ENCODE measurements at places on chromosomes 3 and 15.

DNA sequence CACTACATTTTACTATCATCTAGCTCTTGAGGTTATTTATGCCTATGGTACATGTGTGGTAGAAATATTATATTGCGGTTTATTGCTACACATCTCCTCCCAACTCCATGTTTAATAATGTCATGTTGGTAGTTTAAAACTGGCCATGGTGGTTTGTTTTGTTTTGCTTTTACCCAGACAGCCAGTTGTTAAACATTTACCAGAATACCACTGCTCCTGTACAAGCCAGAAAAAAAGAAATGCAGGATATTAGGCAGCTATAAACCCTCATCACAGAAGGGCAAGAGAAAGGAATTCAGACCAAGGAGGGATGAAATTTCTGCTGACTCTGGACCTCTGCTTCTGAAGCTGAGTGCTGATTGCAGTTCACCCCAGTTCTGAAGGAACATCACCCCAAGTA is 451.8 kb upstream of the IL12A start:
- no peak for DNase-seq

DNA sequence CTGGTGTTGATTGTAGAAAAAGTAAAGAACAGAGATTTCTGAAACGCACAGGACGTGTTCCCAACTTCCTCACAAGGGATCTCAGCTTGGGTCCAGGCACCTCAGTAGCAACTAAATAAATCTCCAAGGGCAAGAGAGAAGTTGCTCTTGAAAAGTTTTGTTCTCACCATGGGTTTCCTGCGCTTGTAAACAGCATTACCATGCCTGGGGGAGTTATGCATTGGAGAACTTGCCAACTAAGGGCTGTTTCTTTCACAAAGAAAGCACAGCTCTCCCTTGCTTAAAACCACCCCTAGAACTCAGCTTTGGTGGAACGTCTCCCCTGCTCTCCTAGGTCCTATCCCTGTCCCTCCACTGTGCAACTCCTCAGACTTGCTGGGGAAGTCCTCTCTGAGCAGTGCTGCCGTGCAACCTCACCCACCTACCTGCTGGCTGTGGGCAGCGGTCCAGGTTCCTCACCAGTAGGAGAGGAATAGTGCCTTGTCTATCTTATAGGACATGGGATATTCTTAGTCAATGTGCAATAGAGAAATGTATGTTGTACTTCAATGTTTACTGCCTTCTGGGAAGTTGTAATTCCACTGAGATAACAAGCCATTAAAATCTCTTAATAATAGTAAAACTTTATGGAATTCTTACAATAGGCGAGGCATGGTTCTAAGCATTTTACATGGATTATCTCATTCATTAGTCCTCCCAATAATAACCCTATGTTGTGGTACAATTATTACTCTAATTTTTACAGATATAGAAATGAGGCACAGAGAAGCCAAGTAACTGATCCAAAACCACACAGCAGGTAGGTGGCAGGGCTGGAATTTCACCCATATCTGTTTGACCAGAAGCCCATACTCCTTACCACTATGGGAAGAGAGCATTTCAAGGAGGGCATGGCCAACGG is 51.5 kb downstream of the UMPS start:
- DNase-seq: no peak

DNA sequence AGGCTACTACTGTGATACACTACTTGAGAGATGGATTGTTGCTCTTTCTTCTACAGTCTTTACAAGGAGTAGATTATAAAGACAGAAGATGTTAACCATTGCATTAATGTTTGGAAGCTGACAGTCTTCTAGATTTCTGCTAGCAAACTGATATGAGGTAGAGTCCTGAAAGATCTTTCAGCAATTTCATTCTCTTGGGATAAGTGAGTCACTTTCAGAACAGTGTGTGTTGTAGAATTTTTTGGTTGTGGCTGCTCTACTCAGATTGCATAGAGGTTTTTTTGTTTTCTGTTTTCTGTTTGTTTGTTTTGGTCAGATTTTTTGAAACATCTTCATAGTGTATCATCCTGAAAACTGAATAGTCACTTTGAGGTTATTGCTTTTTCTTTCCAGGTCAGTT is 17.1 kb downstream of the TNFSF10 start:
- DNase-seq: no peak

DNA sequence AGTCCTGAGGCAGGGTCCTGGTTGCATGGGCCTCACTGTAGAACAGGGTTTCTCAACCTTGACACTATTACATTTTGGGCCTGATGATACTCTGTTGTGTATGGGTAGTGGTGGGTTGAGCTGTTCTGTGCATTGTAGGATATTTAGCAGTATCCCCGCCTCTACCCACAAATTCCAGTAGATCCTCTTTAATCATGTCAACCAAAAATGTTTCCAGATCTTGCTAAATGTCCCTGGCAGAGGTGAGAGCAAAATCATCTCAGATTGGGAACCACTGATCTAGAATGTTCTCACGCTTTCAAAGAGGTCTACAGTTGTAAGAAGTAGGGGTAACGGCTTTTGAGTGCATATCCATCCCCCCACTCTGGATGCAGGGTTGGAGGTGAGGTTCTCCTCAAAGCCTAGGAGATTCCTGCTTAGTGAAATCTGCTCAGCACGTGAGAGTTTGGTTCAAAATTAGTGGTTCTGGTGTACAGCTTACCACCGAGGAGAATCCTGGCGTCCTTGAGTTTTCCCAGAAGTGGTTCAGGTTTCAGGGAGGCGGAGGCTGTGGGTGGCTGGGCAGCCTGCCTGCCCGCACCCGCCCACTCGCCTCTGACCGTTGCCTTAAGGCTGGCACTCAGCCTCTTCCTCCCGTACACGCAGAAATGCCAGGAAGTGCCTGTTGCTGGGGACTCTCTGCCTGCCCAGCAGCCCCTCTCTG is 5.3 kb downstream of the ACVR2B start:
- no peak for DNase-seq

Measured in GM12891 (cell line).